NCI-H1930 (cell line): ENCODE measurements at places on chromosomes 6 and 20.
A peak's percentile ranks its signal among the peaks of the same experiment; 100 is the strongest.

- DNase-seq = no peak
Measured at GRCh38 chr20:7693761-7694160, 246.5 kb downstream of the HAO1 start.

- DNase-seq = no peak
Measured at GRCh38 chr6:150008588-150008987, 16.7 kb downstream of the RAET1L start.

- no peak for DNase-seq
Measured at GRCh38 chr20:5361176-5361575, 44.4 kb upstream of the PROKR2 start.

- no peak for DNase-seq
Measured at GRCh38 chr6:109093732-109094415, 772 bp downstream of the SESN1 start.

DNA sequence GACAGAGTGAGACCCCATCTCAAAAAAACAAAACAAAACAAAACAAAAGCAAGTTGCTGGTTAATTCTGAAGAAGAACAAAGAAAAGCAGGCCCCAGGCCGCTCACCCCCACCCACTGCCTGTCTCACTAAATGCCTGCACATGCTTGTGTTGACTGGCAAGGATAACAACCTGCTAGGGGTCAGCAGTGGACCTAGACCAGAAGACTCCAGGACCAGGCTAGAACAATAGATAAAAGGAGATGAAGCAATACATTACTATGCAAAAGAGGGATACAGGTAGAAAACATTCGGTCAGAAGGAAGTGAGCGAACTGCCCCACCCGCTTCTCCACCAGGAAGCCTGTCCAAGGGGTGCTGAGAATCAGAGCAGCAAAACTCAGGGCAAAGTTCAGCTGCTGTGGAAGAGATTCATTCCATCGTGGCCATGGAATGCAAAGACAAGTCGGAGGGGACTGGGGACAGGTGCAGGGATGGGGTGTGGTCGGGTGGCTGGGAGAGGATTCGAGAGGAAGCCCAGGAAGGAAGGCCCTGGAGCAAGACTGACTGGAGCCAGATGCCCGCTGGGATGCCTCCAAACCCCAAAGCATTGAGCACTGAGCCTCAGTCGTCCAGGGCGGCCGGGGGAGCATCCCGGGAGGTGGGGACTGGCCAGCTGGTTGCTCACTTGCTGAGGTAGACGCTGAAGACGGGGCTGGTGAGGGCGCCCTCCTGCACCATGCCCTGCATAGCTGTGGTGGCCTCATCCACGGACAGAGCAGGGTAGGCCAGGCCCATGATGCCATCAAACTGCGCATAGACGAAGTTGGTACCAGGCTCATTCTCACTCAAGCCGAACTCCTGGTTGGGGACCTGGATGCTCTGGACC is 5.3 kb downstream of the PGC start:
- DNase-seq = no peak

DNA sequence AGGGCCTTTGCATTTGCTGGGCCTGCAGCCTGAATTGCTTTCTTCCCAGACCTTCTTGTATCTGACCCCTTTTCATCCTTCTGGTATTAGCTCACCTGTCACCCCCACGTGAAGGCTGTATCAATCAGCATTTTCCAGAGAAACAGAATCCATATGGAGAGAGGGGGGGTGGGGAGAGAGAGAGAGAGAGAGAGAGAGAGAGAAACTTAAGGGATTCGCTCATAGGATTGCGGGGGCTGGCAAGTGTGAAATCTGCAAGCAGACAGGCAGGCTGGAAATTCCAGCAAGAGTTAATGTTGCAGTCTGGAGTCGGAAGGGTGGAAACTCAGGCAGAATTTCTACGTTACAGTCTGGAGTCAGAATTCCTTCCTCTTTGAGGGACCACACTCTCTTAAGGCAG is 410.7 kb upstream of the SULF2 start:
- no peak for DNase-seq

DNA sequence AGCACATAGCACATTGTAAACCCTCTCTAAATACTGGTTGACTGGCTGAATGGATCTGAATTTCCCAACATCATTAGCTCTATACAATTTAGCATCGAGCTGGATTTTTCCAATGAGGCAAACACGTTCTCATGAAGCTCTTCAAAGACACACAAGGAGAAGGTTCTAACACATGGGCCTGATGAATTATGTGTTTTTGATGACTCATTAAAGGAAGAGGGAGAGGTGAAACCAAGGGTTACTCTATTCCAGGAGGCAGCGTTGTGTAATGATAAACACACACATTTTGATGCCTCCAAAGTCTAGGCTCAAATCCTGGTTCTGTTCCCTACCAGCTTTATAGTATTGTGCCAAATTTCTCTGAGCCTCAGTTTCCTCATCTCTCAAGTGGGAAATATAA is 84.3 kb downstream of the PFDN4 start:
- DNase-seq = no peak

DNA sequence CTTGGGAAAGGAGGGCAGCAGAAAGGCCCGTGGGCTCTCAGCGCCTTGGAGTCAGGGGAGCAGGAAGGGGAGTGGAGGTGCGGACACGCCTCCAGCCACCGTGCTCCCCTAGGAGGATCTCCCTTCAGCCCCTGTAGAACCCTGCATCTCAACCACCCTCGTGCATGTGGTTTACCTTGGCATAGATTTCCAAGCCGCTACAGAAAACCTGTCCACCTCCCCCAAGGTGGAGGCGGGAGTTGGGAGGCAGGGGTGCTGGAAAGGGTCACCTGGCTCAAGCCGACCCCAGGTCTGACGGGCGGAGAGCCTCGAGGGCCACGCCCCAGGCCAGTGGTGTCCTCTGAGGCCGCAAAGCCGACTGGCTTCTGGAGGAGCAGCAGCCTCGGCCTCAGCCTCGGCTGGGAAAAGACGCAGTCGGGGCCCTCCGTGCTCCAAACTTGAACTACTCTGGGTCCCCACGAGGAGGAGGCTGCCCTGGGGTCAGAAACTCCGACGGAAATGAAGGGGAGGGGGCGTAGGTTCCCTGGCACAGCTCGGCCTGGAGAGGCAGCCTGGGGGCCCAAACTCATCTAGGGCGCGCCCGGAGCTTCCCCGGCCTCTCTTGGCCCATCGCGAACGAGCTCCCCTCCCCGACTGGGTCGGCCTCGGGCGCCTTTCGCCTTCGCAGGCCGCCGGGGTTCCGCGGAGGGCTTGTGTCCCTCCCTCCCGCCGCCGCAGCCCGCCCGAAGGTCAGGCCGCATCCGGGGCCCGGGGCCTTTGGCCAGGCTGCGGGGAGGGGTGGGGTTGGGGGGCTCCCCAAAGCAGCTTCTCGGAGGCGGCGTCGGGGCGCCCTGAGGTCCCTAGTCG is 6.3 kb upstream of the FOXF2 start:
- DNase-seq = no peak

- no peak for DNase-seq
Measured at GRCh38 chr20:54429364-54429763, 46.0 kb upstream of the DOK5 start.

- DNase-seq = no peak
Measured at GRCh38 chr6:165487347-165487746, 175.7 kb downstream of the PDE10A start.

DNA sequence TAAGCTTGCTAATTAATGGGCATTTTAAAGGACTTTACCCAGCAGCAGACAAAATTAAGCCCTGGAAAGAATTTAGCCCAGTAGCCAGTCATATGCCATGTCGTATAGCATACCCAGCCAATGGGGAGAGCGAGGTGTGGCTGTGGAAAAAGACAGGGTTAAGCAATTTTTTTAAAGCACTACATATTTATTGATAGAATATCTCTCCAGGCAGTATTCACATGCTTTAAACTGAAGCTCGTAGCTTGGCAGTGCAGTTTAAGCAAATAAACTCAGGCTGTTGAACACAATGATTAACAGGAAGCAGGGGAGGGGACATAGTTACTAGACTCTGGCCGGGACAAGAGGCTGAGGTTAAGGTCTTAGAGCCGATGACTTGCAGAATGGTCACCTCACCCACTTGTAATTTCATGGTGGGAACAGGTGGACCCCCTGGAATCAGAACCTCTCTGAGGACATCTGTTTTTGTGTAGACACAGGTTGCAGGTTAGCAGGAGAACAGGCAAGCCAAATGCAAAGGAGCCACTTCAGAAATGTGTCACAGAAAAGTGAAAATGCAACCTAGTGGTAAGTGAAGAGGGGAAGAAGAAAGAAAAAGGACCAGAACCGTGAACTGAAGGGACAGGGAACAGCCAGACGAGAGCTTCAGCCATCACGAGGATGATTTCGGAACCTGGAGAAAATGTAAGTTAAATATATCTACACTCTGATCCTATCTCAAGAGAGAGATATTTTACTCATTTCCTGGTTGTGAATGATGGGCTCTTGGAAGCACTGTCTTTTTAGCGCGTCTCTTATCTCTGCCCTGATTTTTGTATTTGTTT is 7.2 kb downstream of the GCNT2 start:
- no peak for DNase-seq

GRCh38 chr20:56328861-56329260 is 29.9 kb upstream of the FAM210B start:
- no peak for DNase-seq

GRCh38 chr6:44712353-44713111 is 325.0 kb downstream of the CDC5L start:
- no peak for DNase-seq

GRCh38 chr6:123638865-123639264 is 2.1 kb upstream of the TRDN start:
- DNase-seq = no peak

DNA sequence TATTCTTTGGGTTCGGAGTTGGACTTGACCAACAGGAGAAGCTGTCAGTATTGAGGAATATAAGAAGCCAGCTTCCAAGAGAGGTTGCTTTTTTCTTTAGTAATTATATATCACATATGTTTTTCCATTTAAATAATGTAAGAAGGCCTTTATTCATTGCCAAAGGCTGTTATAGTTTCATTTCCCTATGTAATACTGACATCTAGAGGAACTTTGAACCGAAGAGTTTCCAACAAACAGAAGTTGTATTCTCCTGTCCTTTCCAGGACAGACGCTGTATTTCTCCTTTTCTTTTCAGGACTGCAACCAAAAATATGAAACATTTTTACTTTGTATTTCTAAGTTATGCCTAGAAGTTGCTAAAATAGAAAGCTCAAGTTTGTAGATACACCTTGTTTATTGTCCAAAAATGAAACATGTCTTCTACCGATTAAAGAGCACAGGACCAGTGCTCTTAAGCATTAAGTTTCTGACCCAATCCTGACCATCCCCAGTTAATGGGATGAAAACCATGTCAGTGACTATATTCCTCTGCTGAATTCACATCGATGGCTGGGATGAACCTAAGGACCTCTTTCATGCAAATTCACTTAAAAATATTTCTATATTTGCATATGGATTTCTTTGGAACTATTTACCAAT is 55.1 kb downstream of the MYLK4 start:
- DNase-seq = no peak

- no peak for DNase-seq
Measured at GRCh38 chr6:29964518-29964886, 22.2 kb downstream of the HLA-A start.

DNA sequence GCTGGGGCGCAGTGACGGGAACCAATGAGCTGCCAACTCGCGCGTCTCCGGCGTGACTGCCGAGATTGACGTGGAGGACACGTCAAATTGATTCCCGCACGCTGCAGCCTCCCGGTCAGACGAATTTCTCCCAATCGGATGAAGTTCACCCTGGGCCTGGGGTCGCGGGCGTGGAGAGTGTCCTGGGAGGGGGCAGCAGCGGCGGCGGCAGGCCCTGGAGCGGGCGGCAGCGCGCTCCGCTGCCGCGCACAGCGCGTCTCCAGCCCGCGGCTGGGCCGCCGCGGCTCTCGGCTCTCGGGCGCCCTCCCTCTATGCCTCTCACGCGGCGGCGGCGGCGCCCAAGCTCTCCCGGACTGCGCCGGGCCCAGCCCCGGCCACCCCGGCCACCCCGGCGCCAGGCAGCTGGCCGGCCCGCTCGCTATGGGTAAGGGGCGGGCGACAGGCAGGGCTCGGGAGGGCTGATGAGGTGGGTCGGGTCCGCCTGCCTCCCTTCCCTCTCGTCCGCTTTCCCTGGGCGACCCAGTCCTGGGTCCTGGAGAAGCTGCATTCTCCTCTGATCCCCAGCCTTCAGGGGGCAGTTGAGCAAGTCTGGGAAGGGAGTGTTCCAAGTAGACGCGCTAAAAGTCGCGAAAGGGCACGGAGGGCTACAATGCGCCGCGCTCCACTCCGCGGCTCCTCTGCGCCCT is at the start of gene PAX1:
TSS of gene PAX1 (plus strand) at position 90 of the 686 bp plus-strand sequence. CDS start at position 139, 49 bp downstream.
- peak; percentile 29 for DNase-seq

DNA sequence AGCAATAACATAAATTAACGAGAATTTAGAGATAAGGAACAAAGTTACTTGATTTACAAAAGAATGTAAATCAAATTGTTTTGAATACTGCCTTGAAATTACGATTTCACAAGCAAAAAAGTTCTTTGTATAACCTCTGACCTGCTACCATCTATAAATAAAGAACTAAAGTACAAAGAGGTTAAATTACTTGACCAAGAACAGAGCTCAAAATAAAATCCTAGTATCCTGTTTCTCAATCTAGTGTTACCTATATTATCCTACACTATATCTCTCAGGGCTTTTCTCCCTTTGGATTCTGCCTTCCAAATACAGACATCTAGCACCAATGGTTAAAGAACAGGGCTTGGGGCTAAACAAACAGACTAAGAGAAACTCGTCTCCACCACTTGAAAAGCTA is 43.8 kb downstream of the PLN start:
- DNase-seq = no peak

DNA sequence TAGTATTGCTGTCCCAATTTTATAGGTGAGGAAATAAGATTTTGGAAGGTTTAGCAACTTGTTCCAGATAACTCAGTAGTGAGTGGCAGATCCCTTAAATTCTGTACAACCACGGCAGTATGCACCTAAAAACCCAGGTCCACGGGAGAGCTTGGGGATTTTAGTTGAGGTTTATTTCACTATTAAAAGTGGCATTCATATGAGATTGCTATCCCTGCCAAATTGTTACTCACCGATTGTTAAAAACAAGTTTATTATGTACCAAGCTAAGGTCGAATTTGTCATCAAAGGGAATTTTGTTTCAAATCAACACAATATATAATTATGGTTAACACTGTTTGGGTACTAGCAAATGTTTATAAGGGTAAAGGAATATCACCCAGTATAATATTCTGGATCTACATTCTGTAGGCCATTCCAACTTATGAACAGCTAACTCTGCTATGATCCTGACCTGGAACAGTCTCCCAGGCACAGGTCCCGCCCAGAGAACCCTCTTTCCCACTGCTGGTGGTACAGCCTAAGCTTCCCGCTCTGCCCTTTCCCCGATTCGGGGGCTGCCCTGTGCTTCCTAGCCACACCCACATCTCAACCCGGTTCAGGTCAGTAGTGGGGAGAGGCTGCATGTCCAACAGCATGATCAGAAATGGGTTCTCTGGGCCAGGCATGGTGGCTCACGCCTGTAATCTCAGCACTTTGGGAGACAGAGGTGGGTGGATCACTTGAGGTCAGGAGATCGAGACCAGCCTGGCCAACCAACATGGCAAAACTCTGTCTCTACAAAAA is 24.9 kb downstream of the GPLD1 start:
- DNase-seq = no peak

DNA sequence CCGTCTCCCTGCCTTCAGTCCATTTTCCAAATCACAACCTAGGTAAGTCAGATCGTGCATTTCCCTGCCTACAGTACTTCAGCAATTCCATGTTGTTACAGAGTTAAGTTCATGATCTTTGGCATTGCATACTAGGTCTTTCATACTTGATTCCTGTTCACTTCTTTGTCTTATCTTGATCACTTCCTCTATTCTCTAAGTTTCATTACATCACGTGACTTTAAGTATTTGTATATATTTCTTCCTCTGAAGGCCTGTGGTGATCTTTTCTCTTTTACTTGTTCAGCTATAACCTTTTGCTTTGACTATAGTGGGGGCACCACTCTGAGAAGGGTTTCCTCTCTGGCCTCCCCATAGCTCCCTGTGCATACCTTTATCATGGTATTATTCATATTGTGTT is 100.2 kb downstream of the TRMT11 start:
- no peak for DNase-seq
